ENCODE measurements at places on chromosomes 6 and 20. TPM values are rescaled to one million over a fixed set of nuclear protein-coding genes. Genes with fewer than 3 reads are reported as not detected.

GRCh38 chr6:36177166-36177565 is 19.4 kb upstream of the BRPF3 start:
- peak; percentile 33 for DNase-seq
- H3K27ac ChIP-seq: no peak overlapping the region
- H3K27me3 ChIP-seq: no peaks in the 10 kb centered on the region
- no peaks in the 10 kb centered on the region for H3K4me1 ChIP-seq
- no peaks in the 10 kb centered on the region for H3K36me3 ChIP-seq

The RNF144B gene
- 1.6 TPM for total RNA-seq

- H3K4me1 ChIP-seq: no peaks in the 10 kb centered on the region
- H3K36me3 ChIP-seq: no peaks in the 10 kb centered on the region
- no peak overlapping the region for H3K27ac ChIP-seq
These were observed 192.4 kb downstream of the CD83 start for GRCh38 chr6:14309951-14310445.

DNA sequence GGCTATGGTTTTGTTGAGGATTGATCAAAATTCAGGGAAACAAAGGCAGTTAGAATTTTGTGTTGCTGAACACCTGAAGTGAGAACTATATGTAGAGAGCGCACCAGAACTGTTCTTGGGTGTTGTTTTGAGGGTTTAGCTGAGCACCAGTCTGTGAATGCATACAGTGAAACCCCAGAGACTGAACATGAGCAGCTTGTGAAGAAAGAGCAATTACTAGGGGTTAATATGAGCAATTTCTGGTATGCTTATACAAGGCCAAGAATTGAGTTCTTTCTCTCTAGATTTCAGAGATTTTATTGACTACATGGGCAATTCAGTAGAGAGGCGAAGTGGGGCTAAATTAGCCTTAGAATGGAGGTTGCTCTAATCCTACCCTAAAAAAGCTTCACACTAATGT is 93.9 kb downstream of the CD2AP start:
- no peak overlapping the region for H3K4me3 ChIP-seq
- H3K36me3 ChIP-seq: peaks cover 5% of the 10 kb centered on the region
- no peaks in the 10 kb centered on the region for H3K27me3 ChIP-seq
- H3K27ac ChIP-seq: no peak overlapping the region
- no peak for DNase-seq
- no peaks in the 10 kb centered on the region for H3K4me1 ChIP-seq

The C20orf204 gene
- 6.0 TPM for total RNA-seq

The OPRL1 gene
- total RNA-seq: 1.3 TPM

- no peaks in the 10 kb centered on the region for H3K36me3 ChIP-seq
- no peak for DNase-seq
- peaks cover 11% of the 10 kb centered on the region for H3K27me3 ChIP-seq
- no peak overlapping the region for H3K27ac ChIP-seq
These were observed 30.8 kb downstream of the IL20RA start for GRCh38 chr6:137013738-137014602.

The UBE2C gene
- total RNA-seq: 1.2 TPM

DNA sequence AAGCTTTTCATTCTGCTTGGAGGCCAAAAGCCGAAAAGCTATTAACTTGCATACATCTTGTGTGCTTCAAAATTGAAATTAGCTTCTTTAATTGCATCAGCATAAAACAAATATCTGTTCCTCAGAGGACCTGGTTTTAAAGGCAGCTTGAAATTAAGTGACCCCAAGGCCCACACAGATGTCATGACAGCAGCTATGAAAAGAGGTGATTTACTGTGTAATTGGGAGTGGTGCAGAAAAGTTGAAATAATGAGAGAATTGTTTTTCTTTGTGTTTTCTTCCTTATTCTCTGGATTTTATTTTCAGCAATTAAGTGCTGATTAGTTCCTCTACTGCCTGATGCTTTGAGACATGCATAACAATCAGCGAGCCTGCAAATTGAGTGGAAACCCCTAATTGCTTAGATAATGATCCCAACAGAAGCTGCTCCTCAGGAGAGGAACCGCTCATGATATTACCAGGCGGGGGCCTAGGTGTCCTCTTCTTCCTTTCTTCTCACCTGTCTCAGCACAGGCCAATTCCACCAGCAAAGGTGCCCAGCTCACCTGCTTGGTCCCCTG is 34.1 kb upstream of the GGTLC1 start:
- H3K4me1 ChIP-seq: peaks cover 13% of the 10 kb centered on the region
- no peak overlapping the region for H3K27ac ChIP-seq
- no peak for DNase-seq
- no peaks in the 10 kb centered on the region for H3K36me3 ChIP-seq

DNA sequence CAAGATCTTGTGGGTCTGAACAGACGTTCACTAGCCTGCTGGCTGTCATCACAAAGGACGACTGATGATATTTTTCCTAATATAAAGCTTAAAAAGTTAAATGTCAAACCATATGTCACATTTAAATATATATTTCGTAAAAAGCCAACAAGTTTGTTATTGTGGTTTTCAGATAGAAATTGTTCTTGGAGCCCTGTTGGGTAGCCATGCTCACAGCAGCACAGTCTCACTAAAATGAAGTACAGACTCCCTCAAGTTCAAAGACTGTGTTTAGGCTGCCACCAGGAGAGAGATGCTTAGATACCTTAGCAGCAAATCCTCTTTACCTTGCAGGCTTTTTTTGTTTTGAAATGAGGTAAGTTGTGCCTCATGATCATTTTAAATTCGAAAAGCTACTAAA is 17.8 kb downstream of the EEF1E1 start:
- H3K4me3 ChIP-seq: no peak overlapping the region
- DNase-seq: no peak
- no peak overlapping the region for H3K27ac ChIP-seq
- no peaks in the 10 kb centered on the region for H3K4me1 ChIP-seq
- H3K36me3 ChIP-seq: peaks cover 48% of the 10 kb centered on the region

DNA sequence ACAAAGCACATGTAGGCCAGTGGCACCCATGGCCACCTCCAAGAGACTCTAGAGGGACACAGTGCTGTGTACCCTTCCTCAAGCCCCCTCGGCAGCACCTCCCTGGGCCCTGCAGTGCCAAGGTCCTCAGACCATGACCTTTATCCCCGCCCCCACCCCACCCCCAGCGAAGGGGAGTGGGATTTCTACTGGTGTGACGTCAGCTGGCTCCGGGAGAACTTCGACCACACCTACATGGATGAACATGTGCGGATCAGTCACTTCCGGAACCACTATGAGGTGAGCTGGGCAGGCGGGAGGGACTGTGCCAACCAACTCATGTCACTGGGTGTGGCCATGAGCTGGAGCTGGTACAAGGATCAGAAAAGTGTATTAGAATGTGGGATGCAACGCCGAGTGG is 38.0 kb downstream of the TTLL9 start:
- no peaks in the 10 kb centered on the region for H3K27me3 ChIP-seq
- H3K4me1 ChIP-seq: no peaks in the 10 kb centered on the region
- no peaks in the 10 kb centered on the region for H3K36me3 ChIP-seq
- H3K27ac ChIP-seq: no peak overlapping the region

- H3K27ac ChIP-seq: no peak overlapping the region
- no peaks in the 10 kb centered on the region for H3K27me3 ChIP-seq
- no peaks in the 10 kb centered on the region for H3K4me1 ChIP-seq
- no peaks in the 10 kb centered on the region for H3K36me3 ChIP-seq
- H3K4me3 ChIP-seq: no peak overlapping the region
- DNase-seq: no peak
These were observed 298.2 kb downstream of the DOK5 start for GRCh38 chr20:54773643-54774000.

The L3MBTL3 gene
- 66.4 TPM for total RNA-seq

GRCh38 chr6:153493501-153493900 is 362.4 kb upstream of the RGS17 start:
- no peak overlapping the region for H3K4me3 ChIP-seq
- no peaks in the 10 kb centered on the region for H3K36me3 ChIP-seq
- no peak overlapping the region for H3K27ac ChIP-seq

GRCh38 chr6:30818391-30818841 is 65.9 kb upstream of the DDR1 start:
- no peaks in the 10 kb centered on the region for H3K27me3 ChIP-seq
- H3K4me1 ChIP-seq: peaks cover 17% of the 10 kb centered on the region
- DNase-seq: no peak
- peaks cover 3% of the 10 kb centered on the region for H3K36me3 ChIP-seq
- no peak overlapping the region for H3K4me3 ChIP-seq

DNA sequence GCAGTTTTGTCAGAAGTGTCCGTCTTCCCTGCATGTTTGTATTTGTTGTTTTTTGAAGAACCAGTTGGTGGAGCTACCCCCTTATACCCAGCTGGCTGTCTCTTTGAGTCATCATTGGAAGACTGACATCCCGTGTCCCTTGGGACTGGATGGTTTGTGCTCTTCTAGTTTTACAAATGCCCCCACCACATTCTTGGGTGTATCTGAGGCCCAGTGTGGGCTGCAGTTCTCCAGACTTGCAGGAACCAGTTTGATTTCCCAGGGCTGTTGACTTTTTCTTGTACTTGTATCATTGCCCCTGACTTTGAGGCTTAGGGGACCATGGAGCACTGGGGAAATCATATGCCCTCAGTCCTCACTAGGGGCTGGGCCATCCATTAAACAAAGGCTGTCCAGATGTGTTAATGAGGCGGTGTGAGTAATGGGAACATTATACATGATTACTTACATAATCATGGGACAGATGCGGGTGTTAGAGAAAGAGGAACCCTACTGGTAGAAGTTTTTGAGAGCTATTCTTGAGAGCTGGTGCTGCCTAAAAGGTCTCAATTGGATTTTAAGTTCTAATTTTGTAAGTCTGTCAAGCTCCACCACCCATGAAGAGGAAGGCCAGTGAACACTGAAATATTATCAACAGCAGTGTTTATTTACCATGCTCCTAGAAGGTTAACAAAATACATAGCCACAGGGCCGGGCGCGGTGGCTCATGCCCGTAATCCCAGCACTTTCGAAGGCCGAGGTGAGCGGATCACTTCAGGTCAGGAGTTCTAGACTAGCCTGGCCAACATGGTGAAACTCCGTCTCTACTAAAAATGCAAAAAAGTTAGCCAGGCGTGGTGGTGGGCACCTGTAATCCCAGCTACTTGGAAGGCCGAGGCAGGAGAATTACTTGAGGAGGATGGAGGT is 8.5 kb downstream of the JARID2 start:
- H3K4me3 ChIP-seq: no peak overlapping the region
- H3K27me3 ChIP-seq: no peaks in the 10 kb centered on the region
- H3K36me3 ChIP-seq: no peaks in the 10 kb centered on the region
- DNase-seq: no peak
- peaks cover 46% of the 10 kb centered on the region for H3K4me1 ChIP-seq

DNA sequence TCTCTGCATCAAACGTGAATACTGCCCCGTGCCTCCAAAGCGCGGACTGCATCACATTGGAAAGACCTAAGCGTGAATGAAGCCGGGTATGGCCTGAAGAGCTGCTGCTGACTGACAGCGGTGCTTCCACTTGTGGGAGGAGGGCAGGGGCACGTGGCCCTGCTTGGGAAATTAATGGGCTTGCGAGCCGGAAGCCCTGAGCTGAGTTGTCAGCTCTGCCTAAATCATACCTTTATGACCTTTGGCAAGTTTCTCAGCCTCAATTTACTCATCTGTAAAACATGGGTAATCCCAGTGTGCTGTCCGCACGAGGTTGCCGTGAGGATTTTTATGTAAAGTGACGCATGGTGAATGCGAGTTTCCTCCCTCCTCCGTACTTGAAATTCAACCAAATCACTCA is 67.0 kb upstream of the FOXQ1 start:
- no peaks in the 10 kb centered on the region for H3K4me1 ChIP-seq
- no peak for DNase-seq
- H3K27ac ChIP-seq: no peak overlapping the region
- no peak overlapping the region for H3K4me3 ChIP-seq

DNA sequence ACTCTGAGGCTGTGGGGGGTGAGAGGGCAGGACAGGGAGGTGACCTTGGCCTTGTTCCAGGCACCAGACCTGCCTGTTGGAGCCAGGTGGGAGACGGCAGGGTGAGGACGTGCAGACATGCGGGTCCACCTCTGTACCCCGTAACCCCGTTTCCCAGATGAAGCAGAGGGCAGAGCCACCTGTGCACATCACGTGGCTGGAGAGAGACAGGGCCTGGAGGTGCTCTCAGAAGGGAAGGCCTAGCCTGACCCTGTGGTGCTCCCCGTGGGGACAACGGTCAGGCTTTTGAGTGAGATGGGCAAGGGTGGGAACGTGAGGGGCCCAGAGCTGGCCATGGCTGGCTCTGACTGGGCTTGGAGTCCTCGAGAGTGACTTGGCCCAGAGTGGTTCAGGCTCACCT is 6.6 kb downstream of the NTSR1 start:
- H3K4me3 ChIP-seq: no peak overlapping the region
- no peaks in the 10 kb centered on the region for H3K27me3 ChIP-seq
- no peak overlapping the region for H3K27ac ChIP-seq
- DNase-seq: no peak
- H3K4me1 ChIP-seq: peaks cover 28% of the 10 kb centered on the region

DNA sequence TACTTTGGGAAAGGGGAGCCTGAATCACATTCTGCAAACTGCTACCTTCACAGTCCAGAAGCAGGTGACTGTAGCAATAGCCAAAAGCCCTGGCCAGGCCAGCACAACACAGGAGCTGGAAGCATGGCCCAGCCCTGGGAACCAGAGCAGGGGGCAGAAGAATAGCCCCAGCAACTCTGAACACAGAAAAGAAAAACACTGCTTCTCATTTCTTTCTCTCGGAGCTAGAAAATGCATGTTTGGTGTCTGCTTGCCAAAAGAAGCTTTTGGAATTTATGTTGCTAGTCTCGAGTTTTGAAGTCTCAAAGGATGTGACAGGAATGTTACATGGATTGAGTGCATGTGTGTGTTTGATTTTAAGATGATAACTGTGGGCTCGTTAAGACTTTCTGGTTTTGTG is 79.8 kb upstream of the SCAF8 start:
- no peak for DNase-seq
- H3K4me3 ChIP-seq: no peak overlapping the region
- H3K27ac ChIP-seq: no peak overlapping the region
- no peaks in the 10 kb centered on the region for H3K36me3 ChIP-seq

- DNase-seq: no peak
- no peak overlapping the region for H3K4me3 ChIP-seq
- no peak overlapping the region for H3K27ac ChIP-seq
- H3K36me3 ChIP-seq: no peaks in the 10 kb centered on the region
- H3K27me3 ChIP-seq: peaks cover 18% of the 10 kb centered on the region
These were observed 135.3 kb downstream of the SOBP start for GRCh38 chr6:107625264-107625663.

GRCh38 chr6:1575210-1576041 is 34.3 kb upstream of the FOXC1 start:
- H3K27me3 ChIP-seq: peaks cover 5% of the 10 kb centered on the region
- no peaks in the 10 kb centered on the region for H3K4me1 ChIP-seq
- H3K27ac ChIP-seq: no peak overlapping the region
- no peaks in the 10 kb centered on the region for H3K36me3 ChIP-seq

The PSORS1C2 gene
- total RNA-seq: not detected

All from CD4-positive, CD25-positive, alpha-beta regulatory T cell (primary cell).